ENCODE measurements at places on chromosomes 7 and 10.

- no peak for DNase-seq
Measured at GRCh38 chr10:58576751-58577436, 64.2 kb downstream of the BICC1 start.

GRCh38 chr10:121293110-121293509 lies 305.1 kb downstream of the FGFR2 start:
- no peak for DNase-seq

DNA sequence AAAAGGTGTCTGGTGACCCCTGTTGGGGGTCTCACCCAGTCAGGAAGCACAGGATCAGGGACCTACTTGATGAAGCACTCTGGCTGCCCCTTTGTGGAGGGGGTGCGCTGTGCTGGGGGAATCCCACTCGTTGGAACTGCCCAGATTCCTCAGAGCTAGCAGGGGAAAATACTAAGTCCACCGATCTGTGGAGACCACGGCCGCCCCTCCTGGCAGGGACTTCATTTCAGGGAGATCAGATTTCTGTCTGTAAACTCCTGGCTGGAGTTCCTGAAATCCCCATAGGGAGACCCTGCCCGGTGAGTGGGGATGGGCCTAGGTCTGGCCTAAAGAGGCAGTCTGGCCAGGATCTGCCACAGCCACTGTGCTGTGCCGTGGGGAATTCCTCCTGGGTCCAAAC lies 79.3 kb upstream of the ADCY1 start:
- no peak for DNase-seq

DNA sequence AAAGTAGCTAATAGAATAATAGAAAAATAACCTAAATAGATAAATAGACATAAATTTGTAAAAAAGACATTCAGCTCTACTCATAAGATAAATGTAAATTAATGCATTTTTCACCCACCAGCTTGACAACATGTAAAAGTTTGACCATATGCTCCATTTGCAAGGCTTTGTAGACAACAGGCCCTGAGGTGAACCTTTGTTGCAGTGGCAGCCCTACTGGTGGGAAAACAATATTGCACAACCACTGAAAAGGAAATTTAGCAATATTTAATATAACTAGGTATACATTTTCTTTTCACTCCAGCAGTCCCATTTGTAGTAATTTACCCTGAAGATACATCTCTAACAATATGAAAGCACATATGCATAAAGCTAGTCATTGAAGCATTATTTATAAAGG lies 39.0 kb upstream of the ADRA2A start:
- DNase-seq: no peak

- DNase-seq: no peak
Measured at GRCh38 chr7:33961948-33962347, 56.6 kb downstream of the BMPER start.

DNA sequence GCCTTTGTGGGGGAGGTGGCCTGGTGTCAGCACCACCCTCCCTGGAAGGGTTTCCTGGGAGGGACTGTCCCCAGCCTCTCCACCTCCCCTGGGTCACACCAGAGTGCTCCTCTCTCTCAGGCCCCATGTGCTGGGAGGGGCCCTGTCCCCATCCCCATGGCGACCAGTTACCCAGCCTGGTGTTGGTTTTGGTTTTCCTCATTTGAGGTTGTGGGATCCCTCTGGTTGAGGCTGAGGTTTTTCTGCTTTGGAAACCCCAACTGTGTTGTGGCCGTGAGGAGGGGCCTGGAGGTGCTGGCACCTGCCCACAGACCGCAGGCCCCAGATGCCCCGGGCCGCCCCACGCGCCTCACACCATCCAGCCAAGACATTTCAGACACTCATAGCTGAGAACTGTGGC lies 106.3 kb downstream of the GRK5 start:
- no peak for DNase-seq

GRCh38 chr7:107999779-108000560 lies 3.0 kb downstream of the LAMB1 start:
- DNase-seq: no peak

- no peak for DNase-seq
Measured at GRCh38 chr7:130902755-130903357, 168.8 kb upstream of the KLF14 start.

GRCh38 chr10:22478555-22479334 lies 133.4 kb downstream of the SPAG6 start:
- DNase-seq: no peak

GRCh38 chr7:126177782-126178181 lies 1075.0 kb downstream of the GRM8 start:
- no peak for DNase-seq

- DNase-seq: no peak
Measured at GRCh38 chr7:151924508-151924907, 31.7 kb upstream of the GALNTL5 start.

DNA sequence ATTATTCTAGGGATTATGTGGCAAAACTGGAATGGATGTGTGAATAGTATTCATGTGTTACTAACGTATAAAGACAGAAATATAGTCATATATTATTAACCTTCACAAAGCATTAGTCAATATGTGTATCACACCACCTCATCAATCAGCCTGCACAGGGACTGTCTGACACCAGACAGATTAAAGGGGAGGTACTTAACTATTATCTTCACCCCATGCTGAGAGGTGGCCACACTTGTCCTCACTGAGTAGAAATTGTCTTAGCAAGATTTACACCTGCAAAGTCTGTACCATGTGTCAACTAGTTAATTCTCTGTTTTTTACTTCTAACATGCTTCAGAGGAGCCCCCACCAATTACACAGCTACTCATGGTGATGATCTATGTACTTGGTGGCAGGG lies 146.3 kb upstream of the LRGUK start:
- DNase-seq: no peak

GRCh38 chr7:158655931-158656441 lies 48.6 kb downstream of the NCAPG2 start:
- no peak for DNase-seq

DNA sequence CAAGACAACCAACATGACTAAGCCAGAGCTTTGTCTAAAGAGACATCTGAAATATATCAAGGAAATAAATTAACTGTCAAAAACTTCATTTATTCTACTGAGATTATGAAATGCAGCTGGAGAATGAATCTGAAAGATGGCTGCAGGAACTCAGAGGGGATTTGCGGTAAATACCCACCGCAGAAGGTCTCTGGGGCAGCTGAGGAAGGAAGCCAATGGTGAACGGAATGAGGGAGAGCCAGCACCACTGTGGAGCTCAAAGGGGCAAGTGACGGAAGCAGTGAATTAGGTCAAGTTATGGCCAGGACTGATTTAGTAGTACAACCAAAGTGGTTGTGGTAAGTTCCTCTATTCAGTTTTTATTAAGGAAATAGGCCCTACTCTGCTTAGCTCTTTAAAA lies 215.3 kb upstream of the GLI3 start:
- DNase-seq: no peak

DNA sequence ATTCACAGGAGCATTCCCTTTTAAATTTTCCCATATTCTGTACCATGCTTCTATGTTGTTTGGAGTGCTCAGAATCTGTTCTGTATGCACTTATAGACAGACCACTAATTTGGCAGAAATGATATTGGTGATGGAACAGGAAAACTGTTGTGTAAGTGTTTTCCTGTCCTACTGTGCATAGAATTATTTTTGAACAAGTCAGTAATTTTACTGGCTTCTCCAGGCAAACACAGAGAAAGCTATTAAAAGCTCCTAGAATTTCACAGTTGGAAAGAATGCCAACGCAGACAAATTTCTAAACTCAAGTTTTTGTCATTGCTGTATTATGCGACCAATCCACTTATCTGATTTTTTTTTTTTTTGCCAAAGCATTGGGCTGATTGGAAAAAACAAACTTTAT lies 55.7 kb downstream of the ANKMY2 start:
- DNase-seq: no peak

GRCh38 chr7:5482020-5482498 lies 58.4 kb upstream of the TNRC18 start:
- no peak for DNase-seq

GRCh38 chr7:37180828-37181549 lies 267.7 kb downstream of the ELMO1 start:
- no peak for DNase-seq

- DNase-seq: no peak
Measured at GRCh38 chr7:4878336-4879335, 4.9 kb downstream of the RADIL start.

DNA sequence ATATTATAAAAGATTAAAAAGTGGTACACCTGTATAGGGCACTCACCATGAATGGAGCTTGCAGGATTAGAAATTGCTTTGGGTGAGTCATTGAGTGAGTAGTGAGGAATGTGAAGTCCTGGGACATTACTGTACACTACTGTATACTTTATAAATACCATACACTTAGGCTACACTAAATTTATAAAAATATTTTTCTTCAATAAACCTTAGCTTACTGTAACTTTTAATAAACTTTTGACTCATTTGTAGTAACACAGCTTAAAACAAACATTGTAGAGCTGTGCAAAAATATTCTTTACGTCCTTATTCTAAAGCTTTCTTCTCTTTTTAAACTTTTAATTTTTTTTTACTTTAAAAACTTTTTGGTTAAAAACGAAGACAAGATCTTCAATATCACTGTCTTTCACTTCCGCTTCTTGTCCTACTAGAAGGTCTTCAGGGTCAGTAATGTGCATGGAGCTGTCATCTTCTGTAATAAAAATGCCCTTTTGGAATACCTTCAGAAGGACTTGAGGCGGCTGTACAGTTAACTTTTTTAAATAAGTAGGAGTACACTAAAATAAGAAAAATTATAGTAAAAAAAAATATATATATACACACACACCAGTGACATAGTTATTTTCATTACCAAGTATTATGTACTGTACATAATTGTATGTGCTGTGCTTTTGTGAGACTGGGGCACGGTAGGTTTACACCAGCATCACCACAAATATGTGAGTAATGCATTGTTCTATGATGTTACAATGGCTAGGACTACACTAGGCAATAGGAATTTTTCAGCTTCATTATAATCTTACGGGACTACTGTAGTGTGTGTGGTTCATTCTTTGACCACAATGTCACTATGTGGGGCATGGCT lies 3.5 kb downstream of the STK31 start:
- no peak for DNase-seq

GRCh38 chr7:48868916-48869315 lies 55.4 kb upstream of the CDC14C start:
- DNase-seq: no peak

DNA sequence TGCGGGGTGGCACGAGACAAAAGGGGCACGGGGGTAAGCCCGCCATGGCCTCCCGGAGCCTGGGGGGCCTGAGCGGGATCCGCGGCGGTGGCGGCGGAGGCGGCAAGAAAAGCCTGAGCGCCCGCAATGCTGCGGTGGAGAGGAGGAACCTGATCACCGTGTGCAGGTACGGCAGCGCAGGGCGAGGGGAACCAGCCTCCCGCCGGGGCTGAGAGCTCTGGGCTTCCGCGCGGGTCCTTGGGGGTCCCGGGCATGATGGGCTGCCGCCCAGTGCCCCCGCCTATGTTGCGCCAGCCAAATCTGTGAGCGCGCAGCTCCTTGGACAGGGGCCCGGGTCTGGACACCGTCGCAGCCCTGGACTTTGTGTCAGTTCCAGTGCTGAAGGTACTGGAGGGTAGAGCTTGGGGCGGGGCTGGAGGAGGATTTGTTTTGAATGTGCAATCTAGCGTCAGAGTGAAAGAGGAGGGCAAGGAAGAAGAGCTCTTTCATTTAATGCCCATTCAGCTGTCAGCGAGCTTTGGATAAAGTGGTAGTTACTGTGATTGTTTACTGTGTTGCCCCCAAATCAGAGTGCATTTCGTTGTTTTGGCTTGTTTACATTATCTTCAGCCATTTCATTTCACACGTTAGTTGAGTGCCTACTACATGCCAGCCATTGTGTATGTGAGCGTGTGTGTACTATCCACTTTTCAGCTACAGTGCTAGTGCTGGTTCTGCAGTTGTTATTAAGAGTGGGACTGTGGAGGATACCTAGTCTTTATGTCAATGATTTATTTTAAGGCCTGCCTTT lies 777 bp downstream of the RUNDC3B start:
- DNase-seq: no peak

DNA sequence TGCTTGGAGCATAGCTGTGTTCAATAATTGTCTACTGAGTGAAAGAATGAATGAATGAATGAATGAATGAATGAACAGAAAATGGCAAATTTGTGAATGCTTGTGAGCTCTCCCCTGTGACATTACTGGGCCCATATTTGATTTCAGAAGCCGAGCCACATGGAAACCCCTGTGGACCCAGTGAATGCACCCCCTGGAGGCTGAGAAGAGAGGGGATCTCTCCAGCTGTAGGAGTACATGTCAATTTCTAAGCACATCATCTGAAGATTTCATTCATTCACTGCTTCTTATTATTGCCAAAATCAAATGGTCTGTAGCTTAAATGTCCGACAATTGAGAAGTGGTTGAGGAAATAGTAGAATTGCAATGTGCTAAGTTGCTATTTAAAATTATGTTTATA lies 58.3 kb upstream of the DOCK1 start:
- DNase-seq: no peak

DNA sequence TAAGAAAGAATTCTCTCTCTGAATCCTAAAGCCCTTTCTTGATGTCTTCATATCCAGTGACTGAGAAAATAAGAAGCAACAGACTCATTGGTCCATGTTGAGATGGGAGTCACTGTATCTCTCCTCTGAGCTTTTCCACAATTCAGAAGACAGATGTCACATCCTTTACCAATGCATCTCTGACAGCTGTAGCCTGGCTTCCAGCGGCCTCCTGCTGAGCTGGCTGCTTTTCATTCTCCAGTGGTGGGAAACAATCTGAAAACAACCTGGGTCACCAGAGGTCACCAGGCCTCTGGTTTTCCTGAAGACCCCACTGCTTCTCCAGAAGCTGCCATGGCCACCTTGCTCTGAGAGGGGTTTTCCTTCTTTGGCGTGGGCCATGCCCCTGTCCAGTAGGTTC lies 18.3 kb upstream of the RPA3 start:
- DNase-seq: no peak

DNA sequence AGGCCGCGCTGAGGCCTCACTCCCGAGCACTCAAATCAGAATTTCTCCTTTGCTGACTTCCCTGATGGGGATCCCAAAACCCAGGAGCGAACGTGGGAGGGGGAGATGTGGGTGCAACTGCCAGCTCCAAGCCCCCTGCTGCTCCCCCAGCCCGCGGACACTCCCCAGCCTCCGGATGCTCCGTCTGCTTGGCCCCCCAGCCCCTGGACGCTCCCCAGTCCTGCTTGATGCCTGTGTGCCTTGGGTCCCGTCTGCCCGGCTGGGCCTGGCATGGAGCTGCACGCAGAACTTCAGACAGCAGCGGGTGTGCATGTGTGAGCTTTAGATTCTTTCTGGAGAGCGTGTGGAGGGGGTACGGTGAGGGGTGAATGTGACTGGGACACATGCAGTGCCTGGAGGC lies 4.7 kb upstream of the SHH start:
- DNase-seq: no peak

- no peak for DNase-seq
Measured at GRCh38 chr7:158357898-158358821, 229.5 kb downstream of the PTPRN2 start.

GRCh38 chr10:110345286-110345685 lies 40.6 kb upstream of the SMNDC1 start:
- no peak for DNase-seq
